ENCODE measurements at places on chromosomes 12 and 14.

DNA sequence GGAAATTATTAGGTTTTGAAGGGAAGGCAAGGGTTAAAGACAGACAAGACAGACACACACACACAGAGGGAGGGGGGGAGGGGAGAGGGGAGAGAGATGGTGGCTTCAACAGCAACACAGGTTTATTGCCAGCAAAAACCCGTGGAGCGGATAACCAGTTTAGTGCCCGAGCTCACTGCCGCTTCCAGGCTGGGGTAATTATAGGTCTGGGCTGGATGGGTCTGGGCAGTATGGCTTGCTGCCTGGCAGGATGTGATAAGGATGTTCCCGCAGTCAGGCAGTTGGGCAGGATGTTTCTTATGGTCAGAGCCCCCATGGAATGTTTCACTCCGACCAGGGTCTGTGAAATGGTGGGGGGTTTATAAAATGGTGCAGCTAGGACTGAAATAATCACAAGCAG lies 4.4 kb upstream of the TDRD9 start:
- no peak for DNase-seq

DNA sequence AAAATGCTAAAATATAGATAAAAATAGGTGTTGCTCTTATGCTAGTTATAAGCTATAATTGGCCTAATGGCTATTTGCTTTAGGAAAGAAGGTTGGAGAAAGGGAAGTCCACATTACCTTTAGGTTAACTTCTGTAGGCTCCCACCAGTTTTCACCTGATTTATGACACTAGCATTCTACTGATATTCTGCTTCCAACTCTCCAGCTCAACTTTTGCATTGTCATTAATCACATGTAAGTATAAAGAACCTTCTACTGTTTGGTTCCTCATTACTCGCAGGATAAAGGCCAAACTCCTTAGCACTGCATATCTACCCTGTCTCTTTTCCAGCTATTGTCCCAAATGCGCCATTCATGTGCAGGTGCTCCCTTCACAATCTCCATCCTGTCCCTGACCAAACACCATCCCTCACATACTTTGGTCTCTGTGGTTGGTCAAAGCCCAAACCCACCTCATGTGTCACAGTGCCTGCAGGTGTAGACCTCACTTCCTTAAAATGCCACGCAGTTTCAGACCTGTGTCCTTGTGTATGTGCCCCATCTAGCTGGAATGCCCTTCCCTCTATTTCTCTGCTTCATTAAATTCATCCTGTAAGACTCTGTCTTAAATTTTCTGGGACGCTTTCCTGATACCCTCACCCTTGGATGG lies 3.3 kb downstream of the DDHD1 start:
- DNase-seq: no peak

DNA sequence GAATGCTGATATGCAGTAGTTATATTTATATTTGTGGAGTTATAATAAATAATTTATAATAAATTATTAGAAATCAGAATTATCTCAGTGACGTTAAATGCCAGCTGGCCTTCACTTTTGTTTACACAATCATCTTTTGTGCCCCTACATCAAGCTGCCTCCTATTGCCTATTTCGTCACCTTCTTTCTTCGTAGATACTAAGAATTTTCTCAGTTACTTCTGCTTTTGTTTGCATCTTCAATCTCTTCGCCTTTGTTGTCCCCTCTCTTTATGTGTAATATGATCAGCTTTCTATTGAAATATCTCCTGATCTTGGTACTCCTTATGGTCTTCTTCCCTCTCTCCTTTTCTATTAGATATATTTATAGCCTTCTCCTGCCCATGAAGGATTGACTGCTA lies 197.0 kb downstream of the ERC1 start:
- no peak for DNase-seq

DNA sequence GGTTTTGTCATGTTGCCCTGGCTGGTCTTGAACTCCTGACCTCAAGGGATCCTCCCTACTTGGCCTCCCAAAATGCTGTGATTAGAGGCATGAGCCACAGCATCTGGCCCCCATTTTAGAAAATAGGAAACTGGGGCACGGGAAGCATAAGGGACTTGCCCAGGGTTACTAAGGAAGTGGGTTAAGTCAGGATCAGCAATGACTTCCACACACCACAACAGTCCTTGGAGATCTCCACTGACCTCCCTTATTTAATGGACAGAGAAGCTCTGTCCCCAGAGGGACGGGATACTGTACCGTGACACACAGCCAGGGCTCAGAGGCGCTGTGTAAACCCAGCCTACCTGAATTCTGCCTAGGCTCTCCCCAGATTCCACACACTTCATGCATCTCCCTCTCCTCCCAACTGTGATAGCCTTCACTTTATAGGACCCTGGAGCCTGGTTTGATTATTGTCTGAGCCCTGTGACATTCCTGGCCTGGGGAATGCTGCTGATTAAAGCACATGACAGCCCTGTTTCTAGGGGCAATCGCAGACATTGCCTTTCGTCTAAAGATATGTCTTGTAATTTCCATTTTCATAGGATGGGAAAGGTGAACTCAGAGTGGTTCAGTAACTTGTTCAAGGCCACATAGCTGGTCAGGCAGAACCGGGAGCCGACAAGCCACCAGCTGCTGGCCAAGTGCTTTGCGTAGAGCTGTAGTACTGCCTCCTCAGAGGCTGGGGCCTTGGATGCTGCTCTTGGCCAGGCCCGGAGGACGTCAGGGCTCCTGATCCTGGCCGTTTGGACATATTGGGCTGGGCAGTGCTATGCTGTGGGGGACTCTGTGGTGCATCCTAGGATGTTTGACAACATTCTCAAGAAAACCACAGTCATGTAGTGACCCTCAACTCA lies 20.8 kb downstream of the SERPINA1 start:
- no peak for DNase-seq

GRCh38 chr14:80483331-80483730 lies 272.0 kb upstream of the DIO2 start:
- no peak for DNase-seq

DNA sequence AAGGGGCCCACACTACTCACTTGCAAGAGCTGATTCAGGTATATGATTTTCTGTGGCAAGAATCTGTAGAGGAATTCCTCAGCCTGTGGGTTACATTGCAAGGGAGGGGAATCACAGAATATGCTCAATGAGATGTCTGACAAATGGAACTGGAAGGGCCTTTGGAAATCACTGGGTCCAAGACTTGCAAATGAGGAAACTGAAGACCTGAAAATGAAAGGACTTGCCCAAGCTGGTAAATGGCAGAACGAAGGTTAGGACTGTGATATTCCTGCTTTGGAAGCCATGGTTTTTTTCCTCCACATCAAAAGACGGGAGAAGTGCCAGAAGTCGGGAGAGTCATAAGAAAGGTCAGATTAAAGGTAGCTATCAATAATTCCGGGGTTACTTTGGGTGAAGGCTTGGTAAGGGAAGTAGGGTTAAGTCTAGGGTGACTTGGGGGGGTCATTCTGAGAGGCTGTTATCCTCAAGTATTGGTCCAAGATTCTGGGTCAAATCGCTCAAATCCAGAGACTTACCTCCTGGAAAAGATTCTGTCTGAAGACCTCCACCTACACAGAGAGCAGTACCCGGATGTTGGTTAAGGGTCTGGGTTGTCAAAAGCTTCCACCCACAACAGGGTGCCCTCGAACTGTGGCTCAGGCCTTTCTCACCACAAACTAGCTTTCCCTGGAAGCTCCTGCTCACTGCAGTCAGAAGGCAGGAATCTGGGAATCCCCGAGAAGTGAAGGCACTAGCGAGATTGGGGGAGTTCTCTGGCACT lies 539 bp downstream of the PSME2 start:
- DNase-seq: no peak

- DNase-seq: no peak
Observed at GRCh38 chr12:23909551-23909950, 39.9 kb downstream of the SOX5 start.

DNA sequence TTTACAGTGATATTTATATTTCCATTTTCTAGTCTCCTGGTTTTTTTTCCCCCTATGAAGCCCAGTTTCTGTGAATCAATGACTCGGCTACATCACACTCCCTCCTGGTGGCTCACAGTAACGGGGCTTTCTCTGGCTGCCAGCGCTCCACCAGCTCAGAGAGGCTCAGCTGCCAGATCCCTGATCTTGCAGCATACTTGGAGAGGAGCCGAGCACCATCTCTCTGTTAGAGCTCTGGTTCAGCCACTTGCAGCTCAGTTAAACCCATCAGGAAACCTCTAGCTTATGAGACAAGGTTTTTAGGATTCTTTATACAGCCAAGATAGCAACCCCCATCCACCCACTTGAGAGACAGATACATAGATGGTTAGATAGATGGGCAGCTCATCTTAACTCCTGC lies 74.6 kb downstream of the CIT start:
- no peak for DNase-seq

GRCh38 chr12:31589904-31590641 lies 863 bp downstream of the DENND5B start:
- peak; percentile 20 for DNase-seq

- no peak for DNase-seq
Observed at GRCh38 chr14:40248671-40249070, 816.4 kb upstream of the FBXO33 start.

DNA sequence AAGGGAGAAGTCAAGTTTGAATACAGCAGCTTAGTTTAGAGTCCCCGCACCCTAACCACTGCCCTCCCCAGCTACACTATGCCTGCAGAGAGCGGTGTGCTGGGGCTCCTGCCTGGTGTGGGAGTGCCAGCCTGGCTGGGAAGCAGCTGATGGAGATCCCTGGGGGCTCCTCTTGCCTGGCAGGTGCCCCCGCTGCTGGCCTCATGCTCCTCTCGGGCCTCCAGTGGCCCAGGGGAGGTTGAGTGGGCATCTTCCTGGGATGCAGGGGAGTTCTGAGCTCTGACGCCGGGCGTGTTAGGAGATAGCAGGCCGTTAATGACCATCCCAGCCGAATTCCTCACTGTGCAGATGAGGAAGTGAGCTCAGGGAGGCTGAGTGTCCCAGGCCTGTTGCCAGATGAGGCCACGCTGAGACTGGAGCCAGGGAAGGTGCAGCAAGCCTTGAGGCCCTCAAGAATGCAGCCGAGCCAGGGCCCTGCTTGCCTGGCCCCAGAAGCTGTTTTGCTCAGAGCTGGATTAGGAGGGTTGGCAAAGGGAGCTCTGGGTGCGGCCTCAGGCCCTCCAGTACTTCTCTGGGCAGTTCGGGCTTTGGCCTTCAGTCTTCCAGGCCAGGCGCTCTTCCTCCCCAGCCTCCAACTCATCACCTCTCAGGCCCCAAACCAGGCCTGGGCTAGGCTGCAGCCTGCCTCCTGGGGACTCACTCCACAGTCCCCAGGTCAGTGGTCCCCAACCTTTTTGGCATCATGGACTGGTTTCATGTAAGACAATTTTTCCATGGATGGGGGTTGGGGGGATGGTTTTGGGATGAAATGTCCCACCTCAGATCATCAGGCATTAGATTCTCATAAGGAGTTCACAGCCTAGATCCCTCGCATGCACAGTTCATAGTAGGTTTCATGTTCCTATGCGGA lies 6.6 kb upstream of the CYP46A1 start:
- DNase-seq: no peak

- no peak for DNase-seq
Observed at GRCh38 chr12:69136931-69137613, 102.3 kb upstream of the CPSF6 start.

DNA sequence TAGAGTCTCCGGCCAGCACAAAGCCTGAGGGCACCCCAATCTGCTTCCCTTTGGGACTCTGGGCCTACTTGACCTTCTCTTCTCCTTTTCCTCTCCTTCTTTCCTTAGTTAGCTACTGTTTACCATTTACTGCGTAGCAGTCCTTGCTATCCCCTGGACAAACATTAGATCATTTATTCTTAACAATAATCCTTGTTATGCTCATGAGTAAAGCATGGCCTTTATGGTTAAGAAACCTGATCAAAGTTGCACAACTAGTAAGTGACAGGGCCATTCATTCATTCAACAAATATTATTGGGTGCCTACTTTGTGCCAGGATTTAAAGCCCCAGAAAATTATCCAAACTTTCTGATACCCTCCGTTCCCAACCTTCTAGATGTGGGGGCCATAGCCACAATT lies 3.2 kb upstream of the HDAC7 start:
- DNase-seq: no peak

GRCh38 chr14:68849416-68849815 lies 56.5 kb upstream of the ZFP36L1 start:
- no peak for DNase-seq

- no peak for DNase-seq
Observed at GRCh38 chr12:75407683-75408082, 16.8 kb downstream of the GLIPR1L2 start.

DNA sequence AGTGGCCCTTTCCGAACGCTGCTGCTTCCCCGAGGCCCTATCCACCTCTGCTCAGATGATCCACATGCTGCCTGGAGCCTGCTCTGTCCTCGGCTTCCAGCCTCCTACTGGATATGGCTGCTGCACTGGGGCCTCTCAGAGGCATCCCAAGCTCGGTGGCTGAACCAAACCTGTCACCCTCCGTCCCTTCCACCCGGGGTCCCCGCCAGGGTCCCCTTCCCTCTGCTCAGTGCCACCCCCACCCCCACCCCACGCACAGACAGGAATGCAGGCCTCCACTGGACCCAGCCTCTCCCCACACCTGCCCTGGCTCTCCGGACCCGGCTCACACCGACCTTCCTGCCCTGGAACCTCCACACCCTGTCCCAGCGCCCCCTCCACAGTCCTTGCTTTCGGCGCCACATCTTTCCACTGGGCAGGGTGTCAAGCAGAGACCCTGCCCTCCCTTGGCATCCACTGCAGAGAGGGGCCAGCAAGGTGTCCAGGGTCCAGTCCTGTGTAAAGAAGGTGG lies 6.1 kb downstream of the CEP170B start:
- DNase-seq: no peak

GRCh38 chr14:76918256-76918781 lies 92.1 kb downstream of the LRRC74A start:
- no peak for DNase-seq

GRCh38 chr14:106657460-106657859 lies 1131.1 kb downstream of the TMEM121 start:
- DNase-seq: peak; percentile 74

GRCh38 chr14:88231603-88232002 lies 91.5 kb downstream of the KCNK10 start:
- no peak for DNase-seq

- DNase-seq: no peak
Observed at GRCh38 chr12:75623631-75624154, 112.3 kb upstream of the KRR1 start.

DNA sequence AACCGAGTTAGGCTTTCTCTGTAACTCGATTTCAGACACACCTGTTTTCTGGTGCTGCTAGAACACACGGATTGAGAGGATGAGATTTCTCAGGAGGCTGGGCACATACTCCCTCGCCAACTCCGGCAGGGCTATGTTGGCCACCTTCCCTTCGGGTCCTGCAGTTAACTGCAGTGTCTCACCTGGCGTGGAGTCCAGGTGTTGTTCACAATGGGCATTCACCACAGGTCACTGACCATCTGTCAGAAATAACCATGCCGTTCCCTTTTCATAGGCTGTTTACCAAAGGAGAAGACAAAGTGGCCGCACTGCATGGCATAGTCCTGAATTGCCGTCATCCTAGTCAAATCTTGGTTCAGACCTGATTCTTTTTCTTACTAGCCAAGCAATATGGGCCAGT lies 5.5 kb upstream of the KCNH3 start:
- DNase-seq: no peak

- DNase-seq: no peak
Observed at GRCh38 chr12:127596891-127597290, 670.1 kb upstream of the TMEM132C start.

- no peak for DNase-seq
Observed at GRCh38 chr14:76776428-76777251, 15.4 kb downstream of the VASH1 start.
